Endothelial cell (in vitro differentiated cells): ENCODE measurements at places on chromosomes 6 and 20.

- DNase-seq, result no peak
Observed at GRCh38 chr20:33015700-33016580, 8.4 kb downstream of the BPIFB2 start.

DNA sequence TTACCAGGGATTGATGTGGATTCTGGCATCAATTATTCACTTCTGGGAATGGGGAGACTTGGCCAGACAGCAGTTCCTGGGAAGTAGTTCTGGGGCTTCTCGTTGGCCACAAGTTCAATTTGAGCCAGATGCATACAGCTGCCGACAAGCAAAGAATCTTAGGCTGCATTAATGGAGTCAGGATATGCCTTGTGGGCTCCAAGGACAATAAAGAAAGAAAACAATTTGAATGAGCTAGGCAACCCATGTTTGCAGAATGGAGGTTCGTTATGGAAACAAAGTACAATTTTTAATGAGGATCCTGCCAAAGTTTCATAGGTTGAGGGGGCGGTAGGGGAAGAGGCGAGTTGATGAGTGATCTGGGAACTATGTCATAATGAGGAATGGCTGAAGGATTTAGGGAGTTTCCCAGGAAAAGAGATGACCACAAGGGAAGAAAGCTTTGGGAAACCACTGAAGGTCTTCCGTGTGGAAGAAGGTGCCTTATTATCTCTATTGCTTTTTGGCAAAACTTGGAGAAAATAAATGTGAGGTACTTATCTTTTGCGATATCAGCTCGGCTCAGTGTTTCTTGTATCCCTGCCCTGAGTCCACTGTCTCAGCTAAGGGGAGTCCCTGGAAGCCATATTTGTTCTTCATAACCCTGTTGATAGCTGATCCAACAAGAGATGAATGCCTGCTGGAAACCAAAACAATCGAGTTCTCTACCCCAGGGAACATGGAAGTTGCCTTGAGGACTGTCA, 181.0 kb upstream of the ZNF217 start:
- DNase-seq, result no peak

DNA sequence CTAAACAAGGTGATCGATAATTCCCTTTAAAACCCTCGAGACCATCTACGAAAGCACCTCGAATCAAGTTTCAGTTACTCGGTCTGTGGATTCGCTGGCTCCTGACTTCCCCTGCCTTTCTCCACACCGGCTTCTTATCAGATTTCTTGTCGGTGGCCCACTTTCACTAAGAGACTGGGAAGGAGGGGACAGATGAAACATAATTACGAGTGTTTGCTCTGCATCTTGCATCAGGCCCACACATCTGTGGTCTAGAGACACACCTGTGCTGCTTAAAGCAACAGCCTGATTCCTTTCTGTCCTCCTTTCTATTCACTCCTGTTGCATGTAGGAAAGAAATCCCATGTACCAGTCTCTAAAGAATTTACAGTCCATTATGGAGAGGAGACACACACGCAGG, 37.7 kb downstream of the INSM1 start:
- no peak for DNase-seq

DNA sequence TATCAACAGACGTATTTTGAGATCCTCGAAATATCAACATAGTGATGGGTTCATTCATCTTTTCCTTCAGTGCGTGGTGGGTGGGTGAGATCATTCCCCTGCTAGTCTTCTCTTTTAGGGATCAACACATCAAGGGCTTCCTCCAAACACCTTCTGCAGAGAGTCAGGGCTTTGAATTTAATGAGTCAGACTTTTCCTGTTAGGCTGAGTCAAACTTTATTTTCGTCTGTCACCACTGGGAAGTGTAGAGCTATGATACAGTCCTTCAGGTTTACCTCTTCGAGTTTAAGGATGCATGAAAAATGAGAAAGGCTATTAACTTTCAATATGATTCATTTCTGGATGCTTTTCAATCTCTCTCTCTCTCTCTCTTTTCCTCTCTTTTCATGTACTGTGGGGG, 189.1 kb downstream of the BMP2 start:
- no peak for DNase-seq

GRCh38 chr6:118296129-118296901, 251.8 kb upstream of the PLN start:
- DNase-seq, result no peak

DNA sequence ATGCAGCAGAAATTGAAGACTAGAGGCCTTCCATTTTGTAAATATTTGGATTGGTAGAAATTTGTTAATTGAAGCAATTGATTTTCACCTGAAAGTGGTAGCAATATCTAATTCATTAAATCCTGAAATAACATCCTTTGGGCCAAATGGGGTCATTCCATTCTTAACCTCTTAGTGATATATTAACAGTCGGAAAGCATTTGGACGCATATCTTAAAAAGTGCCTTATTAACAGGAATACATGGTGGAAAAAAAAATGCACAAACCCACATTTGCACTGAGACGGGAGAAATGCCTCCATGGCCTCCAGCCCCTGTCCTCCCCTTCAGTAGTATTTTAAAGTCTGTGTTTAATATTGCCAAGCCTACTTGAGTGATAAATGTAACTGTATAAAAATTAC, 205.5 kb downstream of the TFAP2B start:
- DNase-seq, result no peak

DNA sequence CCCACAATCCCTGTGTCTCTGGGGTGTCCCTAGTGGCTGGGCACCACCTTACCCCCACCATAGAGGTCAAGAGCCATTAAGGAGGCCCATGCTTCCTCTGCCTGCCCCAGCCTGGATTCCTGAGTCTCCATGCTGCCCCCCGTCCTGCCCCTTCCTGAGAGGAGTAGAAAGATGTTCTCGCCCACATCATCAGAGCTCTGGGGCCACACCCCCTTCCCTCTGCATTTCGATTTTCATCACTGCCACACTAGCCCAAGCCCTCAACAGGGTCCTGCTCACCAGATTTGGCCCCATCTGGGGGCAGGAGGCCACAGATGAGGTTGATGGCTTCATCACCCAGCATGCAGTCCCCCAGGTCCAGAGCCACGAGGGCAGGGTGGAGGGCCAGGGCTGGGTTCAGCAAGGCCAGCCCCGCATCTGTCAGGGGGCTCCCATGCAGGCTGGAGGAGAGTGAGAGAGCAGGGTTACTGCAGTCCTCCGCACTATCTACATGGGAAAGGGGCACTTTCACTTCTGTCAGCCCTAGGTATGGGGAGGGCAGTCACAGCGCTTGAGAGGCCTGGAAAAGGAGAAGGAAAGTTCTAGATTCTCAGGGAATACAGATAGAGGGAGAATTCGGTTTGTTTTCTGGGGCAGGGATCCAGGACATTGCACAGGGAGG, 1.5 kb downstream of the LRRC73 start:
- DNase-seq, result no peak

DNA sequence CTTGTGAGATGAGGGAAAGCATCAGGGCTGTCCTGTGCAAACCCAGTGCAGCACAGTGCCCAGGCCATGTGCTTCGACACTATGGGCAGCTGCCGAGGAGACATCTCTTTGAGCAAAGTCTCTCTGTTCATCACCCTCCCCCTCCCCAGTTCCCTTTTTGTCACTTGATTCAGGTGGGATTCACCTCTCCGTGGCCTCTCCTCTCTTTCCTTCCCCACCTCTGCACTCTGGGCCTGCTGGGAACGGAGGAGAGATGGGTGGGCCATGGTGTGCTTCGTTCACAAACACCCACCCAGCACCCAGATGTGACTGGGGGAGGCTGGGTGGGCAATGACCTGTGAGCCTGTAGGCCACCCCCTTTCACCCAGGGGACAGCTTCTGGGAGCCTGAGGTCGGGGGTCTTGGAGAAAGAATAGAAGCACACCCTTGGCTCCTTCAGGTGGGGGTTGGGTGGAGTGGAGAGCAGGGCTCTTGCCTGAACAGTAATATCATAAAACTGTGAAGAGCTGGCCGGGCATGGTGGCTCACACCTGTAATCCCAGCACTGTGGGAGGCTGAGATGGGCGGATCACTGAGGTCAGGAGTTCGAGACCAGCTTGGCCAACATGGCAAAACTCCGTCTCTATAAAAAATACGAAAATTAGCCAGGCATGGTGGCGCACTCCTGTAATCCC, 33.5 kb upstream of the DLGAP4 start:
- no peak for DNase-seq

GRCh38 chr6:55282115-55282514, 45.2 kb upstream of the GFRAL start:
- no peak for DNase-seq

- no peak for DNase-seq
Observed at GRCh38 chr6:163712566-163712961, 298.0 kb downstream of the QKI start.

DNA sequence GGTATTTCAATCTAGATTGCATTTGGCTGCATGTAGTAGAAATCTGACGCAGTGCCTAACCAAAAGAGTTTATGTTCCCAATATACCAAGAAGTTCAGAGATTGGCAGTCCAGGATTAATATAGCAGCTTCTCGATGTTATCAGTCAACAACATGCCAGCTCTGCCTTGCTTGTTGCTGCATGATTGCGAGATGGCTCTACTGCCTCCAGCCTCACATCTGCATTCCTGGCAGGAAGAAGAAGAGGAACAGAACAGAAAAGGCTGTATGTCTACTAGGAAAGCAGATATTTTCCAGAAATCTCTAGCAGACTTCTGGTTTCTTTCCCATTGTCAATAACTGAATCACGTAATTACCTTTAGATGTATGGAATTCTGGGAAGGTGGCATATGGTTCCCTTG, 60.8 kb downstream of the SLC35D3 start:
- no peak for DNase-seq

- DNase-seq, result no peak
Observed at GRCh38 chr6:105967917-105968602, 118.1 kb upstream of the PRDM1 start.

GRCh38 chr6:4008324-4009047, 70.5 kb downstream of the FAM217A start:
- no peak for DNase-seq

- DNase-seq, result no peak
Observed at GRCh38 chr6:122770835-122771601, 8.5 kb upstream of the FABP7 start.

GRCh38 chr6:75830959-75831885, 82.2 kb downstream of the MYO6 start:
- no peak for DNase-seq

GRCh38 chr20:3164763-3165410, 5.2 kb upstream of the FASTKD5 start:
- DNase-seq, result no peak

- DNase-seq, result no peak
Observed at GRCh38 chr6:161486361-161487216, 212.7 kb upstream of the AGPAT4 start.

GRCh38 chr6:116682334-116682712, 1.3 kb downstream of the KPNA5 start:
- no peak for DNase-seq

GRCh38 chr20:37384683-37385174, 38.8 kb downstream of the SRC start:
- DNase-seq, result peak; percentile 84

- DNase-seq, result no peak
Observed at GRCh38 chr6:14454473-14454775, 336.9 kb downstream of the CD83 start.

GRCh38 chr6:70627500-70628254, 40.0 kb upstream of the SMAP1 start:
- DNase-seq, result no peak

DNA sequence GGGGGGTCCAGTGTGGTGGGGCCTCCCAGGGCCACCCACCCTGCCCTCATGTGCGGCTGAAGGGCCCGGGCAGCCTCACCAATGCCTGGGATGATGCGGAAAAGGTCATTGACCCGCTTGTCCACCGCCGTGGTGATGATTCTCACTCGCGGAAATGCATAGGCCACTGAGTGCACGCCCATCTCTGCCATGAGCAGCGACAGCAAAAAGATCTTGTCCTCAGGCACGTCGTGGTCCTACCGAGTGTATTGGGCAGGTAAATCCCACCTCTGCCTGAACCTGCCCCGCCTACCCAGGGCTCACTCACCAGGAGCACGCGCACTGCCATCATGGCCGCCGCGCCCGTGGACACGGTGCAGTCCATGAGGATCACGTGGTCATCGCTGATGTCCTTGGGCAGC, 16.1 kb downstream of the UCKL1 start:
- no peak for DNase-seq

DNA sequence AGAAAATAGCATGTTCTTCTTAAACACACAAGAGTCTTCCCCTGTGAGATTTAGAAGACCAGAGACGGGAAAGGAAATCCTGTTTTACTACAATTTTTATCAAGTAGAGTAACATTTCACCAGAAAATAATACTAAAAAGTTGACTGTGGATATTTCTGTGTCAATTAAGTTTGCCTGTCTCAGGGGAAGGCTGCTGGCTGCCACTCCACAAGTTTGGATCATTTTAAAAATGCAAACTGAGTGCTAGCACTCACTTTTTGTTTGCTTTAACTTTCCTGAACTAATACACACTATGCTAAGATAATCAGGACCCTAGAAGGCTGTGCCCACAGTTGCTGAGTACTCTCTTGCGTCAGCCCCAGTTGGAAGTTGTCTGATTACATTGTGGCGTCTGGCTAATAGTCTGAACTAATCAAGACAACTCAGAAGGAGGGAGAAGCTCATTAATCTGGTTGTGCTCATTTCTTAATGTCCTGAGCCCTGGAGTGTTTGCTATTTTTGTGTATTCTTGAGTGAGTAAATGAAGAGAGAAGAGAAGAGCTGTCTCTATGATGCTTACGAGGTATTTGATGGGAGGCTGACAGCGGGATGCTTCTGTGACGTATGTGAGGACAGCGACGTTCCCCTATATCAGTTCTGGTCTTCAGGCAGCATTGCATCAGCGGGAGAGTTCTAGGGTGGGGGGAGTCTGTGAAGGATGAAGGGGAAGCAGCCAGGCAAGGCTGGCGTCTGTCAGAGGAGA, 664.2 kb downstream of the QKI start:
- DNase-seq, result no peak

- no peak for DNase-seq
Observed at GRCh38 chr6:119347466-119348095, 2.0 kb downstream of the MAN1A1 start.

- DNase-seq, result no peak
Observed at GRCh38 chr20:21398109-21399004, 1.0 kb upstream of the NKX2-4 start.

DNA sequence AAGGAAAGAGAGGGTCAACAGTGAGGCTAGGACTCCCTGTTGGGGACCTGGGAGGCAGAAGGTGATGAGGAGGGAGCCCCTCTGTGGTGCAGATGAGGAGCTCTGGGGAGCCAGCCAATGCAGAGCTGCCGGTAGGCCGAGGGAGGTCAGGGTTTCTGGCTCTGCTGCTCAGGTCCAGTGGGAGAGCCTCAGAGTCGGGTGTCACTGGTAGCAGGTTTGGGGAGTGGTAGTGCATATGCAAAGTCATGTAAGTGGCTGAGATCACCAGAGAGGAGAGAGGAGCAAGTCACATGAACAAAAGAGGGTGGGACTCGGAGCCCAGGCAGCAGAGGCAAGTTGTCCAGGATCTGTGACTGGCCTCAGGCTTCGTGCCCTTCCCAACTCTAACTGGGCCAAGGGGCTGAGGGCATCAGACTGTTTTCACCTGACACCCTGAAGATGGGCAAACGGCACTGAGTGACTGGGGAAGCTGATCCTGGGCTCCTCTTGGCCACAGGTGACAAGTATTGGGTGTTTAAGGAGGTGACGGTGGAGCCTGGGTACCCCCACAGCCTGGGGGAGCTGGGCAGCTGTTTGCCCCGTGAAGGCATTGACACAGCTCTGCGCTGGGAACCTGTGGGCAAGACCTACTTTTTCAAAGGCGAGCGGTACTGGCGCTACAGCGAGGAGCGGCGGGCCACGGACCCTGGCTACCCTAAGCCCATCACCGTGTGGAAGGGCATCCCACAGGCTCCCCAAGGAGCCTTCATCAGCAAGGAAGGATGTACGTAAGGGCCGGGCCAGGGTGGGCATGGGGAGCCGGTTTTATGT, 6.6 kb downstream of the MMP24OS start:
- no peak for DNase-seq

GRCh38 chr6:143941852-143942627, 66.0 kb downstream of the PLAGL1 start:
- DNase-seq, result peak; percentile 36
